ENCODE measurements at places on chromosomes 3 and 15.

DNA sequence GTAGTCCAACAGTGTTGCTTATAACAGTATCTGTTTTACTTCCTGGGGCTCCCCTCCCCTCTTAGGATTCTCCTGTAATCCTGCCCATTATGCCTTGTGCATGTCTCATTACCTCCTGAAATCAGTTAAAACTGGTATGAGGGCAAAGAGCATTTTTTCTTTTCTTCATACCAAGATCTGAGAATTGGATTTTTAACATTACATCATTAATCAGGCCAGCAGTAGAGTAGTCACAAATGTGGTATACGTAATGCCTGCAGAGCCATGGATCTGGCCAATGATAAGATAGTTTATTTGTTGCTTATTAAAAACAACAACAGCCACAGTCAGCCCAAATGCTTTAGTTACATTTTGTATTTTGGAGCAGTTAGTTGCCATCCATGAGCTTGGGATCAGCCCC lies 23.2 kb downstream of the ARID3B start:
- DNase-seq = no peak

- DNase-seq = no peak
Observed at GRCh38 chr15:39183164-39183881, 397.6 kb upstream of the THBS1 start.

DNA sequence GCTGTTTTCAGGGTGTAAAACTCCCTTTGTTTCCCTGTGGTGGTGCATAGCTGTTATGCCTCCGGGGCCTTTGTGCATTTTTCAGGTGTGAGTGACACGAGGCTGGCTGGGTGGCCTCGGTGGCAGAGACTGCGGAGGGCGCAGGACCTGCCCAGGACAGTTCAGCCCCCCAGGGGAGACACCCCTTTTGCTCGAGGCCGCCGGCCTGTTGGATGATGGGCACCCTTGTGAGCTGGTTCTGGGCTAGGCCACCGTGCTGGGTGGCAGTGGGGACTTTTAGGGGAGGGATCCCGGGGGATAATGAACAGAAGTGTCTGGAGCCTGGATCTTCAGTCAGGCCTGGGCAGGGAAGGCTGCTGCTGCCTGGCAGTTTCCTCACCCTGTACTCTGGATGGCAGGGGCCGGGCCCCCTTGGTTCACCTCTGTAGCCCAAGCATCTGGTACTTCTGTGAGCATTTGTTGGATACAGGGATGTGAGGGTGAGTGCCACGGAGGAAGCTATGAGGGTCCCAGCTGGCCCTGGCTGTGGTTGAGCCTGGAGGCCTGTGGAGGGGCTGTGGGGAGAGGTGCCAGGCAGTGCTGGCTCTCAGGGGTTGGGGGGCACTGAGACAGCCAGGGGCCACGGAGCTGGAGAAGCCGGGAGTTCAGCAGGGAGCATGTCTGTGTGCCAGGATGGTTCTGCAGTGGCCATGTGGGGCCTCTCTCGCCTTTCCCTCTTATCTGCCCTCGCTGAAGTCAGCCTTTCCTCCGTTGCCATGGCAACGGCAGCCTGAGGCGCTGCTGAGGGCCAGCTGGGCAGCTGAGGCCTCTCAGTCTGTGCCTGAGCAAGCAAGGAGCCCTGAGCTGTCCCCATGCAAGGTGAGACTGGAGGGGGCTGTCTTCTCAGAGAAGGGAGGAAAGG lies 49.0 kb downstream of the KY start:
- no peak for DNase-seq

DNA sequence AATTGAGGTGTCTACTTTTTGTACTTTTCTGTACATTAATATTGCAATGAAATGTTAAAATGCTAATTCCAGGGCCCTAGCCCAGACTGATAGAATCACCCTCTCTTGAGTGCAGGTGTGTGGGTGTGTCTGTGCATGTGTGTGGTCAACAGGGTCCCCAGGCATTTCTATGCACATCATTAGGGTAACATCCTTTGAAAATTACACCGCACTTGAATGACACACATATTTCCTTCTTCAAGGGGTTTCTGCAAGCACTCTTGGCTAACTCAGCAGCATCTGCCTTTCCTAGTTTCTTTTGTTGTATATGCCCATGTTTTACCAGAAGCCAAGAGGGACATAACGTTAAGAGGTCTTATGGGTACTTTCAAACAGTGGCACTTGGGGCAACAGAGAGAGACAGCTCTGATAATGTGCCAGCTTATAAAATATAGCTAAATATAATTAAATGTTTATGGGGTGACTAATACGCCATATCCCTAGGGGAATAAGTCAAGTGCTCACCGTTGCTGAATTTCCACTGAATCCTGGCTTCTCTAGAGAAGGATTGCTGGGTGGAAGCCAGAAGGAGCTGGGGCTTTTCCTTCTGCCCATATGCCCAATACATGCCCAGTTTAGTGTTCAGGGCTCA lies 54.5 kb upstream of the LRIG1 start:
- no peak for DNase-seq

- DNase-seq = no peak
Observed at GRCh38 chr3:127406309-127407025, 118.6 kb upstream of the PRR20G start.

GRCh38 chr3:8738639-8739038 lies 5.0 kb downstream of the CAV3 start:
- no peak for DNase-seq

GRCh38 chr15:101455291-101456025 lies 34.0 kb downstream of the PCSK6 start:
- no peak for DNase-seq

DNA sequence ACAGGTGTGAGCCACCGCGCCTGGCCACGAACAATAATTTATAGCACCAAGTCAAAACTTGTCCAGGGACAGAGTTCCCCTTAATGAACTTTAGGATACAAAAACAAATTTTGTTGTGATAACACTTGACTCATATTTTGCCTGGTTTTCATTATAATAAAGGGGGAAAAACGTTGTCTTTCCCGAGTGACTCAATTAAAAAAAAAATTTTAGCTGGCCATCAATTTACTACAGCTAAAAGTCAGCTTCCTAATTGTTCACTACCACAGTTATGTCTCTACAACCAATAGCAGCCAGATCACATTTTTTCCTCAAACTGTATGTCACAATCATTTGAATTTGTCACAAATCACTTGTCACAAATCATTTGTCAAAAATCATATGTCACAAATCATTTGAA lies 116.0 kb downstream of the P3H2 start:
- no peak for DNase-seq

- DNase-seq = no peak
Observed at GRCh38 chr3:189708375-189708774, 77.2 kb downstream of the TP63 start.

DNA sequence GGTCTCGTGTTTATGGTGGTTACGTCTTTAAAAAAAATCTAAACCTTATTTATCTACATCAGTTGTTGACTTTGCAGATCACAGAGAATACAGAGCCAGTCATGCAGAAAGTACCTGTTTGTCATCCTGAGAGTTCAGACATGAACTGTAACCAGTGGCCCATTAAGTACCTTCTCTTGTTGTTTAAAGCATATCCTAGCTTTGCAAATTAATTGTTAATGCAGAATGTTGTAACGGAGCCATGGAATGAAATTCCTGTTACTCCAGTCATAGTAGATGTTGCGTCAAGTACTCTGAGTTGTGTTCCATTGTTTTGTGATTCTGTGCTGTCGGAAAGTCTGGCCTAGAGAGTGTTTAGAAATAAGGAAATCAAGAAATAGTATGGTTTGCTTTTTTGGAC lies 205.2 kb downstream of the RBMS3 start:
- no peak for DNase-seq

- DNase-seq = no peak
Observed at GRCh38 chr3:108064293-108064887, 26.4 kb downstream of the CD47 start.

GRCh38 chr3:118688396-118688884 lies 346.2 kb downstream of the IGSF11 start:
- DNase-seq = no peak

DNA sequence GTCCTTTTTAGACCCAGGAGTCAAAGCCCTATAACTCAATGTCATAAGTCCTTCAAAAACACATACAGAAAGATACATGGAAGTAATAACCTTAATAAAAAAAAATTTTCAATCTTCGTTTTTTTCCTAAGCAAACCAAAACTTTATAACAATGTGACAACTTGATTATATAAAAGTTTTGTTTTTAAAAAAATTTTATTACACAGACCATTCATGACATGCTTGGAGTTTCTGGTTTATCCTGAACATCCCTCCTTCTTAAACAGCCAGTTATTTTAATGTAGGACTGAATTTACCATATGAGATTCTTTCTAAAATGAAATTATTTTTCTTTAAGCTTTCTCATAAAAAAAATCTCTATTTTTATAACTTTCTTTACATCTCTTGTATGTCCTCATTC lies 30.7 kb downstream of the IQCF6 start:
- no peak for DNase-seq

DNA sequence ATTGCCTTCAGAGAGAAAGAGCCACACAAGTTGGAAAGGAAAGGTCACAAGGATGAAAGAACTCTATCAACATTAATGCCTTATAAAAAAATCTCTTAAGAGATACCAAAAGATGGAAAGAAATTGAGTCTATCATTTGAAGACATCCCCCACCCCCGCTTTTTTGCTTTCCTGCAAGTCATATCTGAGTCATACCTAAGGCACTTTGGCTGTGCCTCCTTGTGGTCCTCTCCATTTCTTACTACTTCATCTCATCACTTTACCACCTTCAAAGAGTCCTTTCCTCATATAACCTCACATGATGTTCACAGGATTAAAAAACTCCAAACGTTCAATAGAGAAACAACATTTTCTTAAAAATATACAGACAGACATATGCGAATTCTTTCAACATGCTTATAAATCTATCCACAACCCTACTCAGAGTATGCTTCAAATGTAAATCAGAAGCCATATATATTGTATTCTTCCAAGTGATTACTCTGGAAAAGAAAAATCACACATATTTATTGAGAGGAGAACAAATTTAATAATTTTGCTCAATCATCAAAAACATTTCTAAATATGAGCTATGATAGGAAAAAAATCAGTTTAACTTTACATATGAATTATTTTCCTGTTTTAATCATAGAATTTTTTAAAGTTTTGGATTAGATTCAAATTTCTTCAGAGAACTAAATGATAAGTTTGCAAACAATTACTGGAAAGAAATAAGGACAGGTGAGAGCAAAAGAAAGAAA lies 1003.9 kb upstream of the CFAP20DC start:
- peak; percentile 16 for DNase-seq

- no peak for DNase-seq
Observed at GRCh38 chr3:161989012-161989411, 492.4 kb downstream of the OTOL1 start.

DNA sequence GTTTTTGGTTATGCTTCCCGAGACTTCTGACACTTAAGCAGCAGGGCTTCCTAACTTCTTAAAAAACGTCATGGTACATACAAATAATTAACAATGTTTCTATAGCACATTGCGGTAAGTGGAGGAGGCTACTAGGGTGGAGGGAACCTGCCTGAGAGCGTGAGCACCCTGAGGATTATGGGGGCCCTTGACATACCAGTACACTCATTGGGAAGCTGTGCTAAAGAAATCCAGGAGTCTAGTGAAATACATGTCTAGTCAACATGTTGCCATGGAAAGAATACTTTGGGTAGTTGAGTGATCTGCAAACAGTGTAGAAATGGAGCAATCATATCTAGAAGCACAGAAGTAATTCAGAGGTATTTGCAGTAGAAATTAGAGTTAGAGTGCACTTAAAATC lies 39.2 kb upstream of the MAPKBP1 start:
- DNase-seq = no peak

DNA sequence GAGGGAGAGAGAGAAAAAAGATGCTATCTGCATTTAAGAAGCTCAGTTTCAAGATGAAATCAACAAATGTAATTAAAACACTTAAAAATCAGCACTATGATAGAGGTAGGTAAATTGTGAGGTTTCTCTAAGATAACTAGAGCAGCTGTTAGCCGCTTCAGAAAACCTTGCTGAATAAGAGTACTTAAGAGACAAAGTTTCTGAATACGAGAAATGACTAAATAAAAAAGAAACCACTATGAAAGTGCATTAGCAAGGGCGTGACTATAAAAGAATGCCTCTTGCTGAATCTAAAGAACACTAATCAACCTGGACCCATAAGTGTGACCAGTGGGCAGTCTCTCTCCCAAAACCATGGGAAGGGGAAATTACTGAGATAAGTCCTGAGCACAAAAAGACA lies 41.8 kb downstream of the IQCB1 start:
- DNase-seq = no peak

DNA sequence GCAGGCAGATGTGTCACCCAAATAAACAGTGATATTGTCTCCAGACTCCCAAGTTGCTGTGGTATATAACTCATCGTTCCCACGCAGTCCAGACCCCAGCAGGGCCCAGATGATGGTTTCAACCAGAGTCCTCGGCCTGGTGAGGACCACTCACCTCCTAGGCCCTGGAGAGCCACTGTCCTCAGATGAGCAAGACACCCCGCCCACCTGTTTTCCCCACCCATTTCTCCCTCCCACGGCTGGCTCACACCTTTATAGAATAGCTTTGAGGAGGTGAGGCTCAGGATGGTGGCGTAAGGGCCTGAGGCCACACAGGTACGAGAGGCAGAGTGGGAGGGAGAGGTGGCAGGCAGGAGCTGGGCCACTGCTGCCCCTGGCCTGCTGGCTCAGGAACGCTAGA lies 7.5 kb downstream of the MESP1 start:
- no peak for DNase-seq

GRCh38 chr3:14539742-14540491 lies at the start of gene GRIP2:
Gene GRIP2 (minus strand): TSS chr3:14540342. CDS start chr3:14540308, 34 bp downstream.
- no peak for DNase-seq

DNA sequence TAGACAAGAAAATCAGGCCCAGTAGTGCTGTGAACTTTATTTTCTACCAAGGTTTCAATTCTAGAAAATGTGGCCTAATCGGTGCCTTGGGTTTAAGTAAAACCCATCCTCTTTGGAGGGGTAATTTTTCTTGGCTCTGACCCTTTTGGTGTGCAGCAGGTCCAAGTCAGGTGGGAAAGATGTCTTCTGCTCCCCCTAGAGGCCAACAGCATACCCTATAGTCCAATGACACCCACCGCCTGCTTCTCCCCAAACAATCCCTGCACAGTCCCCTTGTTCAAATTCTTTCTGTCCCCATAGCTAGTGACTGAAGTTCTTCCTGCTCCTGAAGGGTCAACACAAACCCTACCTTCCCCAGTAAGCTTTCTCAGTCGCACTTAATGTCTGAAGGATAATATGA lies 261.8 kb upstream of the GOLGA6L4 start:
- DNase-seq = no peak

GRCh38 chr3:119098619-119099222 lies 47.2 kb upstream of the TEX55 start:
- DNase-seq = no peak

DNA sequence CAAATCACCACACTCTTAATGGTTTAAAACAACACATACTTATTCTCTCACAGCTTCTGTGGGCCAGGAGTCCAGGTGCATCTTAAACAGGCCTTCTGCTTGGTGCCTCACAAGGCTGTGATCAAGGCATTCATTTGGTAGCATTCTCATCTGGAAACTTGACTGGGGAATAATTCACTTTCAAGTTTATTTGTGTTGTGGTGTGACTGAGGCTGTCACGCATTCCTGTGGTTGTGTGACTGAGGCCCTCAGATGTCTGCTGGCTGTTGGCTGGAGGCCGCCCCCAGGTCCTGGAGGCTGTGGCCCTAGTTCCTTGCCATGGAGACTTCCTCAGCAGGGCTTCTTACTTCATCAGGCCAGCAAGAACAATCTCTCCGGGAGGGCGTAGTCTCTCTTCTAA lies 16.9 kb upstream of the FAM3D start:
- DNase-seq = no peak

GRCh38 chr15:32857732-32858131 lies 139.9 kb downstream of the GREM1 start:
- no peak for DNase-seq

- DNase-seq = no peak
Observed at GRCh38 chr15:85044251-85044853, 62.7 kb downstream of the PDE8A start.
